Left kidney (tissue), 8 donors: ENCODE measurements at places on chromosomes 12 and 14.

DNA sequence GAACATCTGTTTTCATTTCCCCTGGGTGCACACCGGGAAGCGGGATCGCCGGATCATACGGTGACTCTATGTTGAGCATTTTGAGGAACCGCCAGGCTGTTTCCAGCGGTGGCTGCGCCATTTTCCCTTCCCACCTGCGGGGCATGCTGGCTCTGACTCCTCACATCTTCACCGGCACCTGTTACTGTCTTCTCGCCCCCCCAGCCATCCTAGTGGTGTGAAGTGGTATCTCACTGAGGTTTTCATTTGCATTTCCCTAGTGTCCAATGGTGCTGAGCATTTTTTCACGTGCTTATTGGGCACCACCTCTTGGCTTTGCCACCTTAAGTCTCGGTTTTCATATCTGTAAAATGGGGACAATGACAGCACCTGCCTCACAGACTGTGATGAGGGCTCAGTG lies 44.1 kb upstream of the EML1 start:
- DNase-seq, result no peak

GRCh38 chr14:32054536-32054935 lies 22.6 kb upstream of the ARHGAP5 start:
- no peak for DNase-seq

GRCh38 chr14:61264651-61265050 lies 16.5 kb downstream of the TMEM30B start:
- DNase-seq, result no peak

DNA sequence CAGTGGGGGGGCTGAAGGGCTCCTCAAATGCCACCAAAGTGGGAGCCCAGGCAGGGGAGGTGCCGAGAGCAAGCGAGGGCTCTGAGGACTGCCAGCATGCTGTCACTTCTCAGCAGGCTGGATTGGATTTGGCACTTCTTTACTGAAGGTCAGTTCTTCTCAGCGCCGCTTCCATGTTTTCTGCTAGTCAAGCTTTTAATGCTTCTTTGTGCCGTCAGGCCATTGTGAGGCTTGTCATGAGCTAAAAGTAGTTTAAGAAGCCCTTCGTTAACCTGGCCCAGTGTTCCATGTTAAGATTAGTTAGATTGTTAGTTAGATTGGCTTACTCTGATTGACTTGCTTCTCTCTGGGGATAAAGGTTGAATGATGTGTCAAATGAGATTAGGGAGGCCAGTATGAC lies 13.4 kb downstream of the GABARAPL1 start:
- DNase-seq, result no peak

DNA sequence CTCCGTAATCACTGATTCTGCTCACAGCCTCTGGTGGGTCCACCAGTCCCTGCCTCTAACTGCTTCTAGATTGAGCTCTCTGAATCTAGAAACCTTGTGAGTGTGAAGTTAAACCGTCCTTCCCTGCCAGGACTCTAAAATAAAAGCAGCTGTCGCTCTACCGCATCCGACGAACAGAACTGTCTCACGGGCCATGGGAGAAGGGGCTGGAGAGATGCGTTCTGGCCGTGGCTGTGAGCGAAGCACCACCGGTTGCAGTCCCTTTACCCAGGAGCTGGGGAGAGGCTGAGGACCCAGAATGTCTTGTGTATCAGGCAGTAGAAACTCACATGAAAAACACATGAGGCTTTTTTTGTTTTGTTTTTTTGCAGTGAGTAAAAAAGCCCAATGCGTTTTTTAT lies 159.6 kb downstream of the PIWIL1 start:
- DNase-seq, result no peak

DNA sequence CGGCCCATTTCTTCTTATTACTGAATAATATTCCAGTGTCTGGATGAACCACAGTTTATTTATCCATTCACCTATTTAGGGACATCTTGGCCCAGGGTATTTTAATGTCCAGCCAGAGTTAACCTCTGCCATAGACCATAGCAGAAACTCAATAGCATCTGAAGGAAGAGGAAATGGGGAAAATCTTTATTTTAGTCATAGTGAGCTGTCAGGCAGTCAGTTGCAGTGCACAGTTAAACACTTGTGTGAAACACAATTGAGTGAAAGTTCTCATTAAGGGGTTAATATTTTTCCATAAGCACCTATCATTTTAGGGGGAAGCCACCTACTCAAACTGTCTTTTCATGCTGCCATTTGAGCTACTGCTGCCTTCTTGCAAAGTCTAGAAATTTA lies 197.3 kb upstream of the PPFIA2 start:
- DNase-seq, result no peak

DNA sequence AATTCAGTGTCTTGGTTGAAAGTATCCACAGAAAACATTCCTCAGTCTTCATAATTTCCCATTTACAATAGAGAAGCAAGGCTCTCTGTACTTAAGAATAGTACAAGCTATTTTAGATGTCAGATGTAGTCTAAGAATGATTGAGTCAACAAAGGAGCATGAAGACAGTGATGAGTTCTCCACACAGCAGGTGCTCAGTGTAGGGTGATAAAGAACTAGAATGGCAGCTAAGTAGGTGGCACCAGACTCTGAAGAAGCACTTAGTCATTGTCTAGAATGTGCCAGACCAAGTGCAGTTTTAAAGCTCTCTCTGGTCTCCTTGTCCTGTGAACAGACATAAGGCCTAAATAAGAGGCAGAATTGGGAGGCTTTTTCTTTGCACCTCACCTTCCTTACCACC lies 504.6 kb downstream of the NRXN3 start:
- no peak for DNase-seq

DNA sequence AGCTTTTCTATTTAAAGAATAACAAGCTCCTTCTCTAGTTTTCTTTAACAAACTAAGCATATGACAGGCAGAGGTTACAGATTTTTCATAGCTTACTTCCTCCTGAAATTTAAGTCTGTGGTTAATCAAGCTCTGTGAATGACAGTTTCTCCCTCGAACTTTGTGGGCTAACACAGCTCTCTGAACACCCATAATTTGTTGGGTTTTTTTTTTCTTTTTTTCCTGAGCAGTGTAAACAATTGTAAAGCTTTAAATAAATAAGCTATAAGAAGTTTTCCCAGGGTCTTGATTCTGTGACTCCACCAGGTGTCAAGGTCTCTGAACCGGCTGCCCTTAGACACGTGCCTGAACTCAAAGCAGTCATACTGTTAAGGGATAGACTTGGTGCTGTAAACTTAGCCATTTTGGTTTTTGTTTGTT lies 128.1 kb upstream of the AMIGO2 start:
- DNase-seq, result no peak

DNA sequence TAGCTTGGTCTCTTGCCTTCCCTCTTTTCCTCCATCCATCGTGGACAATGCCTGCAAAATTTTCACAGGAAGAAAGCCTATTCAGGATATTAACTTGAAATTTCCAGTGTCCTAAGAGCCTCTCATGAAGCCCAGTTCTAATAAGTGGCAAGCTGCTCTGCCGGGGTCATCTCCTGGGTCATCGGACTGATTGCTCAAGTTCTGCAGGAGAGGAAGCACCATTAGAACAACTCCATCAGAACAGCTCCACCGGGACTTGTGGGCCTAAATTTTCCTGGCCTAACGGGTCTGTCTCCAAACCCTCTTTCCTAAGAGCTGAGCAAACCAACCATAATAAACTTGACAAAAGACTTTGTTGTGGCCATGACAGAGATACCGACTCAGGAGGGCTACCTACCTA lies 13.9 kb downstream of the ERG28 start:
- DNase-seq, result no peak

- no peak for DNase-seq
Measured at GRCh38 chr12:131610181-131610580, 100.7 kb upstream of the SFSWAP start.

GRCh38 chr14:62443796-62444195 lies 601.5 kb downstream of the KCNH5 start:
- no peak for DNase-seq

DNA sequence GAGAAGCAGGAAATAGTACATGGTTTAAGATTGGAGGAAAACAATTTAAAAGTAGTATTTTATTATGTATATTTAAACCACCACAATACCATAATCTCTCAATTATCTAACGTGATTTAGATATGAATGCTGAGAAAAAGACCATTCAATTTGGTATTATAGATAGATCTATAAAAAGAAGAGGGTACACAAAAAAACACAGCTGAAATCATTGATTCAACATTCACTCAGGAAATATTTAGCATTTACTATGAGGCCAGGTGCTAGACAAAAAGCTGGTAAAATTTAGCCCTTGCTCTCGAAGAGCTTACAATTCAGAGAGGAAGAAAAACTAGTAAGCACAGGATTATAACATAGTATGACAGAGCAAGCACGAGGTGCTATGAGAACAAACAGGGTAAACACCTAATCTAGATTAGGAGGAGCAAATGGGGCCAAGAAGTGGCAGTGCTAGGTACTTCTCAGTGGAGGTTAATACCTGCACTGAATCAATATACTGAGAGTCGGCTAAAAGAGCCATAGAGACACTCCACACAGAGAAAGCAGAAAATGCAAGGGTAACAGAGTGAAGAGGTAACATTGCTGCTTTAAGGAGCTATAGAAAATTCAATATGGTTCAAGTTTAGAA lies 27.6 kb downstream of the TRIP11 start:
- DNase-seq, result no peak

DNA sequence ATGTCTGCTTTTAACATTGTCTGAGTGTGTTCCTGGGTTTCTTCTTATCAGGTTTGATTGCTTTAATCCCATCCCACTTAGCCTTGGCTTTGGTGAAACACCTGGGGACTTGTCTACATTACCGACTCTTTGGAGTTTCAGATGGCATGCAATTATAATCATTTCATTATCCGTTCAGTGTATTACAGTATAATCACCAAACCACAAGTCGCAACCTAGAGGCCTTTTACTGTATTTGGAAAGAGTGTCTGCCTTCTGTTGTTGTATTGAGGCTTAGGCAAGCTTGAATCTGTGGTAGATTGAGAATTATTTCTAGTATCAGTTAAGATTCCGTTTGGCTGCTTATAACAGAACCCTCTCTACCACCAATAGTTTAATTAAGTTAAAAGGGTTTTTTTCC lies 103.9 kb downstream of the TGFB3 start:
- DNase-seq, result no peak

DNA sequence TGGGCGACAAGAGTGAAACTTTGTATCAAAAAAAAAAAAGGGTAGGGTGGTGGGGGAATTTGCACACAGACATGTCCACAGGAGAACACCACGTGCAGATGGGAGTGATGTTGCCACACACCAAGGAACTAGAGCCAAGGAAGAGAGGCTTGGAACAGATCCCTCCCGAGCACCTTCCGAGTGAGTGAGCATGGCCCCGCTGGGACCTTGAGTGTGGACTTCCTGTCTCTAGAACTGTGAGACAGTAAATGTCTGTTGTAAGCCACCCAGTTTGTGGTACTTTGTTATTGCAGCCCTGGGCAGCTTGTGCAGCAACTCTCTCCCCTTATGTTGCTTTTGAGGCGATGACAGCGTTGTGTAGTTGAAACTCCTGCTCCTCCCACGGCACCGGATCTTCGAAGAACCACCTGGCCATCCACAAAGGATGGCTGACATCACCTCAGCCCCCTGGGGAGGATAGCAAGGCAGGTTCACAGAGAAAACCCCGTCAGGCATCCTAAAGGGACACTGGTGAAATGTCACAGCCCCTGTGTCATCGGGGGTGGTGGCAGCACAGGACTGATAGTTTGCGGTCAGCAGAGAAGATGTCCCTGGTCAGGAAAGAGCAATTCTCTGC lies 54.7 kb upstream of the PLEKHG3 start:
- DNase-seq, result no peak

GRCh38 chr12:6647083-6647604 lies at the start of gene ACRBP:
TSS of gene ACRBP (minus strand) at chr12:6647432. CDS start at chr12:6647366, 66 bp downstream.
- peak; percentile 65 for DNase-seq

GRCh38 chr14:51451561-51451960 lies 200.1 kb upstream of the FRMD6 start:
- no peak for DNase-seq

- DNase-seq, result no peak
Measured at GRCh38 chr12:65430571-65431306, 152.3 kb downstream of the MSRB3 start.

DNA sequence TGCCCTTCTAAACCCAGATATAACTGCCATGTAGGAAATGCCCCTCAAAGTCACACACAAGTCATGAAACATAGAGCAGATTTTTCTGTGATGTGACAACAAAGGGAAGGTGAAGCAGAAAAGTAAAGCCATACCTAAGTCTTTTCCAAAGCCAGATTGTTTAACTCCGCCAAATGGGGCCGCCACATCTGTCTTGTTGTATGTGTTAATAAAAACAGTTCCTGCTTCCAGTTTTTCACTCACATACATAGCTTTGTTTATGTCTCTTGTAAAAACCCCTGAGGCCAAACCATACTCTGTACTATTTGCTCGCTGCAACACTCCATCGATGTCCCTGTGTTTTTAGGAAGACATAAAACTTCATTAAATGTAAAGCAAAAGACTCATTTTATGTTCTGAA lies 40.3 kb downstream of the NOPCHAP1 start:
- DNase-seq, result peak; percentile 48

DNA sequence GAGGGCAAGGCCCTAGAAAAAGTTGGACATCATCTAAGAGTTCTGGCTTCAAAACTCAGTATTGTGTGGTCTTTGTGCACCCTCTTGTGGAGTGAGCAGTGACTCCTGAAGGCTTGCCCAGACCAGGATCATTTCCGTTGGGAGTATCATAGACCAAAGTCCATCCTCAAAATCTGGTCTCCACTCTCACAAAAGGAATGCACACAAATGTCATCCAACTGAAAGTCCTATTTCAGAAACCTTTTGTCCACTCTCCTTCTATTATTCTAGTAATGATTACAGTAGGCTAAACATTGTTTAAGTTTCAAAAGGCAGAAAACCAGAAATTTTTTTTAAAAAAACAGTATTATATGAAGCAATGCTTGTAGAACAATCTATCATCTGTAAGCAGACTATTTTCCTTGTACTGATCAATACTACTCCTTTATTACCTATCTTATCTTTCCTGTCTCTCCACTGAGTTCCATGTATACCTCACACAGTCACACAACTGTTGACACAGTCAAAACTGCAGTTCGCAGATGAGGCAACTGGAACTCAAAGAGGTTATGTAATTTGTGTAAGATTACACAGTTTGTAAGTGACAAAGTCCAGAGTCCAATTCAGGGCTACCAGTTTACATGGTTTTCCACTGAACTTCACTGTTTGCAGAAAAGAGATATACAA lies 41.4 kb downstream of the COX16 start:
- peak; percentile 63 for DNase-seq

- DNase-seq, result no peak
Measured at GRCh38 chr12:16526693-16527092, 79.3 kb downstream of the LMO3 start.

DNA sequence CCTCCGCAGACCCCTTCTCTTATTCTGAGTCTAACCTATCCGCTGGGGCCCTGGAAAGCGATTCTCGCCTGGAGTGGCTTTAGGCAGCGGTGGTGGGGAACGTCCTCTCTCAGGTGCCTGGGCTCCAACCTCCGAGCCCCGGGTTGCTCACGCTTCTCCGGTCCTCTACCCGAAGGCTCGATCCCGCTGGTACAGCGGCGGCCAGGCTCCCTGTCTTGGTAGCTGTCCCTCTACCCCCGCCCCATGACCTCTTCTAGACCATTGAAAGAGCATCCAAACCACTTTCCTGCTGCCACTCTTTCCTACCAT lies 505 bp upstream of the HEBP1 start:
- no peak for DNase-seq

GRCh38 chr14:94867946-94868771 lies 98.2 kb upstream of the GSC start:
- DNase-seq, result no peak
